ENCODE measurements at places on chromosomes 7 and 10. TPM values are rescaled to one million over a fixed set of nuclear protein-coding genes. Genes with fewer than 3 reads are reported as not detected.

Gene AZGP1
- not detected for total RNA-seq

Gene IGFBP1
- not detected for total RNA-seq

Gene RADIL
- 0.26 TPM for total RNA-seq

Gene CDHR3
- total RNA-seq, result 0.47 TPM

Gene GDF2
- not detected for total RNA-seq

Gene BEND7
- total RNA-seq, result not detected
